ENCODE measurements at places on chromosomes 11 and 22. TPM values are rescaled to one million over a fixed set of nuclear protein-coding genes. Genes with fewer than 3 reads are reported as not detected.

The GAL3ST1 gene
- 3.8 TPM for total RNA-seq

DNA sequence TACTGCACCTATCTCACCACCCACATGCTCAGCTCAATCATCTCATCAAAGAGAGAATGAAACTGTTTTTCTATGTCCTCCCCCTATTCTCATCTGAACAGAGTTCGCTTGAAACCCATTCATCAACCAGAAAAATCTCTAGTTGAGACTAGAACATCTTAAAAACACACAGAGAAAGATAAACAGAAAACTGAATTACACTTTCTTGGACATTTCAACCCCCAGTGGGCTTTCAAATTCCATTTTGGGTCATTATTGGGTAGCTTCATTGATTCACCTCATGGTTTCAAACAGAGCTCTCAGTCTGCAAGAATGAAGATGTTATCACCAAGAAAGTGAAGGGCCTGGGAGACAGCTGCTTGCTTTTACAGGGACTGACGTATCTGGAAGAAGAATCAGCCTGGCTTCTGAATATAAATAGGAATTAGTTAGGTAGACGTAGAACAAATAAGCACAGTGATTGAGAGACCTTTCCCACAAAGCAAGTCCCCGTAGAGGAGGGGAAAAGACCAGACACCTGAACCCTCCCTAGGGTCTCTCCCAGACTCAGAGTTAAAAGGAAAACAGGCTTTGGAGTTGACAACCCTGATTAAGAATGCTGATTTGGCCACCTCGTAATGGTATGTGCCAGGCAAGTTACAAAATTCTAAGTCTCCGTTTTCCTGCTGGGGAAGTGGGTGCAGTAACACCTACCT lies 155.7 kb downstream of the BBOX1 start:
- H3K27ac ChIP-seq, result no peak overlapping the region
- H3K36me3 ChIP-seq, result no peaks in the 10 kb centered on the region
- no peaks in the 10 kb centered on the region for H3K27me3 ChIP-seq
- peak; percentile 91 for DNase-seq
- H3K4me3 ChIP-seq, result no peak overlapping the region
- H3K4me1 ChIP-seq, result peaks cover under 1% of the 10 kb centered on the region

DNA sequence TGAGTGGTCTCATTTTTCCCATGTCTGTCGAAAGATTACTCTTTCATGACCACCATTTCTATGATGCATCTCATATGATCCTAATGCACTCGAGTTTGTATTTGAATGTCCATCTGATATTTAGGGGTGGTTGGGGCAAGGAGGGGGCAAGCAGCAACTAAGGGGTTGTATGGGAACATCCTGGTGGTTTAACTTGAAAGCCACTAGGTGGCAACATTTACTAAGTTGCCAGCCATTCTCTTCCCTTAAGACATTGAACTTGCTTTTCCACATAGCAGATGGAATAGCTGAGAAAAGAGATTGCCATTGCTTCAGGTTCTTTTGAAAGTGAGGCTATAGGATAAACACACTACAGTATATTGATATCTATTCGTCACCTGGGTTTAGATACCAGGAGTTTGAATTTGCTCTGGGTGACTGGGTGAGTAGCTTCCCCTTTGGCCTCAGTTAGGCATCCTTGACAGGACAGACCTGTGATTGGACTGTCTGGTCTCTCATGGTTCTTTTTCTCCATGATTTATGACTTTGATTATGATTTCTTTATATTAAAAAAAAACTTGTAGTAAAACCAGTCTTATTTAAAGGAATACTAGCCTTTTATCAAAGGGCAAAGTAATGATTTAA lies 32.4 kb downstream of the NF2 start:
- H3K4me3 ChIP-seq, result no peak overlapping the region
- H3K36me3 ChIP-seq, result peaks cover 14% of the 10 kb centered on the region
- peak; percentile 56 for DNase-seq

The NDUFA6 gene
- total RNA-seq, result 58.6 TPM

DNA sequence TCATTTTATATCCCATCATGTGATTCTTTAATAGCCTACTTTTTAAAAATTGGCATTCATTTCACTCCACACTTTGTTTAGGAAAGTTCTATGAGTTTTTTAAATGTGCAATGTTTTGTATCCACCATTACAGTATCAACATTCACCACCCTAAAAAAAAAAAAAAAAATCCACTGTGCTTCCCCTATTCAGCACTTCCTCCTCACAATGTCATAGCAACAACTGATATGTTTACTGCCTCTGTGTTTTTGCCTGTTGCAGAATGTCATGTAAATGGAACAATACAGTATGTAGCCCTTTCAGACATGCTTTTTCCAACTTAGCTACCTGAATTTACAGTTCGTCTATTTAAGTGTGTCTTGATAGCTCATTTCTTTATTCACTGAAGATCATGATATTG lies 754.2 kb downstream of the FAM181B start:
- H3K27me3 ChIP-seq, result no peaks in the 10 kb centered on the region
- no peak overlapping the region for H3K4me3 ChIP-seq
- H3K27ac ChIP-seq, result no peak overlapping the region

The POLDIP3 gene
- total RNA-seq, result 60.3 TPM

GRCh38 chr11:94315664-94316063 lies 11.3 kb downstream of the IZUMO1R start:
- no peaks in the 10 kb centered on the region for H3K27me3 ChIP-seq
- H3K27ac ChIP-seq, result no peak overlapping the region
- no peak overlapping the region for H3K4me3 ChIP-seq
- peak; percentile 53 for DNase-seq

Data from astrocyte (in vitro differentiated cells and primary cell).